ENCODE measurements at places on chromosomes 12 and 14.
A peak's percentile ranks its signal among the peaks of the same experiment; 100 is the strongest.

GRCh38 chr12:52081263-52081733, 1.8 kb downstream of the SMIM41 start:
- DNase-seq, result no peak

DNA sequence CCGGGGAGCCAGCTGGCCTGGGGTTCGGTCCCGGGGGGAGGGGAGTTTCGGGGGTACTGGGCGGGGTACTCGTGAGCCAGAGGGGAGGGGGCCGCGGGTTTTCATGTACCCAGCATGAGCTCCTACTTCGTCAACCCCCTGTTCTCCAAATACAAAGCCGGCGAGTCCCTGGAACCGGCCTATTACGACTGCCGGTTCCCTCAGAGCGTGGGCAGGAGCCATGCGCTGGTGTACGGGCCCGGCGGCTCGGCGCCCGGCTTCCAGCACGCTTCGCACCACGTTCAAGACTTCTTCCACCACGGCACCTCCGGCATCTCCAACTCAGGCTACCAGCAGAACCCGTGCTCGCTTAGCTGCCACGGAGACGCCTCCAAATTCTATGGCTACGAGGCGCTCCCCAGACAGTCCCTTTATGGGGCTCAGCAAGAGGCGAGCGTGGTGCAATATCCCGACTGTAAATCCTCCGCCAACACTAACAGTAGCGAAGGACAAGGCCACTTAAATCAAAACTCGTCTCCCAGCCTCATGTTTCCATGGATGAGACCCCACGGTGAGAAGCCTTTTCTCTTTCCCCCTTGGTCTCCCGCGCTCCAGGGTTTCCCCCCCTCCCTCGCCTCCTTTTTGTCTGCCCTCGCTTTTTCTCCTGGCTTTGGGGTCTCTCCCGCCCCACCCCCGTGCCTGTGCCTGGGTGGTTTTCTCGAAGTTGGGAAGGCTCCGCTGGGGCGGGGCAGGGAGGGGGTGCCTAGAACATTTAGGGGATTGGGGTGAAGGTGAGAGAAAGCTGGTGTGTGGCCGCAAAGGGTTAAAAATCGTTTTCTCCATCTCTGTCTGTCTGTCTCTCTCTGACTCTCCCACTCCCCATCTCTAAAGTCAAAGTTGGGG, 627 bp downstream of the HOXC8 start:
- DNase-seq, result no peak

GRCh38 chr14:96727980-96728717, 69.0 kb upstream of the VRK1 start:
- no peak for DNase-seq

DNA sequence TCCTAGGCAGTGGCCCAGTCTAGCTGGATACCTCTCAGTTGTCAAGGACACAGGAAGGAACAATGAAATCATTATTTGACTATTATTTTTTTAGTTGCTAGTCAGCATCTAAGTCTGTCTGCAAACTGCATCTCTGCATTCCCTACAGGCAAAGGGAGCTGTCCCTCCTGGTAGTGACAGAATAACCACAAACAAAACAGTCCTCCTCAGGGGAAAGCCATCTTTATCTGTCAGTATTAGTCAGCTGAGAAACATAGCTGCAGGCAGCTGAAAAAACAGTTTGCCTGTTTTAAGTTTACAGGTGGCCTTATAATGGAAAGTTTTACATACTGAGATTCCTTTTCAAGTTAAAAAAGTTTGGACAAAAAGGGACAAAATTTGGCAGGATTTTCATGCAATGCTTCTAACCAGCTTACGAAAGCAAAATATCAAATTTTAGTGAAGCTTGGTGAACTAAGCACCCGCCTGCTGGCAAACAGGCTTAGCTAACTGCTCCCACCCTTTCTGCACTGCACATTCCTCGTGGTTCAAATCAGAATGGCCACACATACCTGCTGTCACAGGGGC, 29.5 kb downstream of the SLC25A21 start:
- DNase-seq, result no peak

- no peak for DNase-seq
Observed at GRCh38 chr14:92774572-92774971, 19.5 kb upstream of the GOLGA5 start.

DNA sequence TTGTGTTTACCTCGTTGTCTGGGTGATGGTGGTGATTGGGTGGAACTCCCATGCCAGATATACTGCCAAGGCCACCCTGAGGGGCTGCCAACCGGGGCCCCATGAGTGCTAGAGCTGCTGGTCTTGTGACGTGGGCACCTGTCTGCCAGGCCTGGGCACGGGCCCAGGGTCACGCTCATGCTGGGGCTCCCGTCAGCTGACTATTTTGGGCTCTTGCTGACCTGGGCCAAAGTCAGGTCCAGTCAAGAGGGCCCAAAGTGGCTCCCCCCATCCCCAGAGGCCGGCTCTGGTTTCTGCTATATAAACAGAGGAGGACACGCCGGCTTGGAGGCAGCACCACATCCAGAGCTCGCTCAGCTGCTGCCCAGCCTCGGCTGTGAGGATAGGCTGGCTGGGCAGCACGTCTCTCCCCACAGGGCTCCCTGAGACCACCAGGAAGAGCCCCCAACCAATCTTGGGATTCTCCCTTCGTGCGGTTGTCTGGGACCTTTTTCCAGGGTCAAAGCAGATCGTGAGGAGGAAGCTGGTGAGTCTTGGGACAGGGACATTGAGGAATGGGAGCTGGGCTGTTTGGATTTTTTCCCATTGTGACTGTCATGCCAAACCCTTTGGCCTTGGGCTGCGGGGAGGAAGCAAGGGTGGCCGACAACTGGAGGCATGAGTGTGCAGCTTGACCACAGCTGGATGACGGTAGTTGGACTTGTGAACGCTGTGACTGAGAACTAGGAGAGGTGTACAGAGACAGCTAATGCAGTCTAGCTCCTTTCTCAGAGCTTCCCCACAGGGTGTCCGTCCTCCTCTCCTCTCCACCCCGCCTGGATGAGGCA, 7.6 kb upstream of the NR4A1 start:
- DNase-seq, result no peak

- DNase-seq, result no peak
Observed at GRCh38 chr12:48943221-48943620, 14.1 kb downstream of the ARF3 start.

DNA sequence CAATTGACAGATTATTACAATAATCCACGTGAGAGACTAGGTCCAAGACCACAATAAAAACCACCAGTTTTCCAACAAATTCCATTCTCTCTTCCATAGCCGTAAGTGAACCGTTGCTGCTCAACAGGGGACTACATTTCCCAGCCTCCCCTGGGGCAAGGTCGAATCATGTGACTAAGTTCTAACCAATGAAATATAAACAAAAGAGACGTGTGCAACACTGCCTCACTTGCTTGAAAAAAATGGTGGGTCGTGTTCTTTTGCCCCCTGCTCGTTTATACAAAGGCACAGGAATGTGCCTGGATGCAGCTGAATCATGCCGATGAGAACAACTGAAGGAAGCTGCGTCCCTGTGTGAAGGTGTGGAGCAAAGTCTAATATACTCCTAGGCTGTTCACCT, 51.1 kb downstream of the HSPB8 start:
- no peak for DNase-seq

- no peak for DNase-seq
Observed at GRCh38 chr14:55713486-55713885, 133.5 kb downstream of the KTN1 start.

GRCh38 chr12:14905269-14906004, 19.8 kb upstream of the MGP start:
- DNase-seq, result no peak

DNA sequence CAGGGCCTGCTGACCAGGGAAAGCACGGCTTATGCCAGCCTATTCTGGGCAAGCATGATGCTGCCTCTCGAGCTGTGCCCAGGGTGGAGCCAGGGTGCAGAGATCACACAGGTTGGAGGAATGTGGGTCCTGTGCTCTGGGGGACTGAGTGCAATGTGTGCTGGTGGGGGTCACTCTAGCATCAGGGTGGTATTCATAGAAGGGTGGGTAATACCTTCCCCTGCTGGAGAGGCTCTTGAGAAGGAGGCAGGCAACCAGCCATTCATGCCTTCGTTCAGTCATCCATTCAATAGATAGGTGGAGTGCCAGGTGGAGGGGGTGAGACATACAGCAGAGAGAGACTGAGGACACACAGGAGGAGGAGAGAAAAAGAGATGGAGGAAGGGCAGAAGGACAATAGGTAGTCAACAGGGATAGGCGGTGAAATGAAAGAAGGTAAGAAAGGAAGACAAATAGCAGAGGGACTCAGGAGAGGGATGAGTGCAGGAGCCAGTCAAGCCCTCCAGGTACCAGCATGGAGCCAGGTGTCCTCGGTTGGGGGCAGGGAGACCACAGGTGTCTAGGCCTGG, 5.2 kb upstream of the ZNF385A start:
- no peak for DNase-seq

DNA sequence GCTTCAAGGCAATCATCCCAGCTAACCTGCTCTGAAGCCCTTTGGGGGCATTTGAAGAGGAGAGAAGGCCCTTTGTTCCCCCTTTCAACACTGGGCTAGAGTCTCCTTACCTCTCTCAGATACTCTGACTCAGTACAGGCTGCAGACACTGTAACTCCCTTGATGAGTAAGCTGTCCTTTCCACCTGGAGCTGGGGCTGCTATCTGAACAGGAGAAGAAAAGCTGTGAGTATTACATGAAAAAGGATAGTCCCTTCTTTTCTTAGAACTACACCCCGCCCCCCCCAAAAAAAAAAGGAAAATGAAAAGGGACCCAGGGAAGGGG, 186.6 kb upstream of the PLEKHG7 start:
- no peak for DNase-seq

- peak; percentile 17 for DNase-seq
Observed at GRCh38 chr12:99436584-99436983, 211.0 kb upstream of the GARIN6 start.

GRCh38 chr12:121223292-121224285, 13.7 kb downstream of the P2RX4 start:
- no peak for DNase-seq

GRCh38 chr14:53295985-53296582, 143.0 kb upstream of the DDHD1 start:
- no peak for DNase-seq

GRCh38 chr14:35821564-35822411, 4.3 kb upstream of the BRMS1L start:
- DNase-seq, result no peak

DNA sequence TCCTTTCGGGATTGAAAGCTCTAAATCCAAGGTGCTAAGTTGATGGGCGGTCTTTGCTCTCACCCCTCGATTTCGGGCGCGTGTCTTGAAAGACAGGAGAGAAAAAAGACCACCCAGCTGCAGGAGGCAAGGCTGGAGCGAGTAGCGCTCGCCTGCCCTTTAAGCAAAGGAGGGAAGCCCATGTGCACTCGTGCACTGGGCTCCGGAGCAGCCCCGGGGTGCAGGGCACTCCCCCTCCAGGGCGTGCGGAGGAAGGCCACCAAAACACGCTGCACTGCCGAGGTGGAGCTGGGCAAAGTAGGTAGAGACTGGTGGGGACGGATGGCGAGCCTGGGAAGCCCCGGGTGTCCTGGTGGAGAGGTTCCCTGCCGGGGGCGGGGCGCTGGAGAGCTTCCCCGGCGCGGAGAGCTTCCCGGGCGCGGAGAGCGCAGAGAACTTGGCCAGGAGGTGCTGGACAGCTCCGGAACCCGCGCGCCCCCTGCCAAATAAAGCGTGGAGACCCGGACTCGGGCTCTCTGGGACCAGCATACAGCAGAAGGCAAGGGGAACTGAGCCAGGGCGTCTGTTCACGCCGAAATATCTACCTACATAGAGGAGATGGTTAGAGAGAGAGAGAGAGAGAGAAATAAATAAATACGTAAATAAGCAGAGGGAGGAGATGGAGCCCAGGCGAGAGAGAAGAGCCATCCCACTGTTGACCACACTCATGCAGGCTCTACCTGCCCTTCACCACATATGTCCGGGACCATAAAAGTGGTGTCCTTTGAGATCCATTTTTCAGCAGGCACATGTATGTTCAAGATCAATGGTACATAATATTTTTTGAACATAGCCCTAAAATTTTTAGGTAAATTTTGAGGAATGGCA, 662 bp upstream of the NELL2 start:
- DNase-seq, result no peak

Data from GM18507 (cell line).